ENCODE measurements at places on chromosomes 6 and 20.
A peak's percentile ranks its signal among the peaks of the same experiment; 100 is the strongest.

DNA sequence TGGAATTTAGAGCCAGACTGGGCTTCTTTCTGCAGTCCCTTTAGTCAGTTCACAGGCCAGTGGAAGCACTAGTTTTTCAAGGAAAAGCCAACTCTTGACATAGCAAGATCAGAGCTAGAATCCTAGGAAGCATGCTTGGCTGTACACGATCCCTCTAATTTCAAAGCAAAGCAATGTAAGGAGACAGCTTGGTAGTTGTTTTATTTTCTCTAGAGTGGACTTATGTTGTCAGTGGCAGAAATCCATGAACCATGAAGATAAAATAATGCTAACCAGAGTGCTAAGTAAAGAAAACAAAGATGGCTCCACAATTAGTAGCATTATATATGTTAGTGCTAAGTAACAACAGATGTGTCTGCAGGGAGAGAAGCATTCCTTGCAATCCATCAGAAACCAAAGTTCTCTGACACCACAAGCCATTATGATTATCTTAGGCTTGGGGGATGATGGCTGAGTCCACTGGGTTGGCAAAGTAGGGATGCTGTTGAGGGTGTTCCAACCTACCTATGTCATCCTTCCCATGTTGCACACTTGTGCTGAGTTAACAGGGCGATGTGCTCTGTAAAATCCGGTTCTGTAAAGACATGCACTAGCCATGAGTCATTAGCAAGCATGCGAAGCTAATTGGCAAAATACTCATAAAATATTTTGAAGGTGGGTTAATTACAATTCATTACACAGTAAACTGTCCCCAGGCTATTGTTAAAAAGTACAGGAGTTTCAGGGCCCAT, 115.2 kb downstream of the BMP2 start:
- no peak overlapping the region for H3K4me3 ChIP-seq
- no peak for DNase-seq
- no peaks in the 10 kb centered on the region for H3K36me3 ChIP-seq
- no peaks in the 10 kb centered on the region for H3K4me1 ChIP-seq
- H3K27ac ChIP-seq: no peak overlapping the region
- no peaks in the 10 kb centered on the region for H3K27me3 ChIP-seq

GRCh38 chr20:41137614-41138474, 501 bp downstream of the PLCG1 start:
- peak overlapping the region; percentile 88 for H3K4me3 ChIP-seq
- peak; percentile 61 for DNase-seq
- peak overlapping the region; percentile 93 for H3K27ac ChIP-seq
- H3K4me1 ChIP-seq: no peaks in the 10 kb centered on the region
- no peaks in the 10 kb centered on the region for H3K27me3 ChIP-seq

DNA sequence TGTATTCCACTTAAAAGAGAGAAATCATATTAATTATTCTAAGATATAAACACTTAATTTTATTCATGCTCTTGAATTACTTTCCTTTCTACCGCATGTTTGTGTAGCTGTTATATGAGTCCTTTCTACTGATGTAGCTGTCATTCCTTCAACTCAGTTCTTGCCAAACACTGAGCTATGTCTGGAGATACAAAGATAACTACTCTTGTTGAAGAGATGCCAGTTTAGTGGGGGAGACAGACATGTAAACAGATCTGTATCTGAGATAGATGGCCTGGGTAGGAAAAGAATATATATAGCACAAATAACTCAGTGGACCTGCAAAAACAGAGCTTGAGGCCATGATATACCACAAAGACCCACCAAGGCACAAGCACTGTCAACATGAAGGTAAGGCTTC, 157.3 kb downstream of the BTBD9 start:
- no peaks in the 10 kb centered on the region for H3K27me3 ChIP-seq
- H3K4me3 ChIP-seq: no peak overlapping the region
- no peak overlapping the region for H3K27ac ChIP-seq

- no peak overlapping the region for H3K4me3 ChIP-seq
- H3K4me1 ChIP-seq: no peaks in the 10 kb centered on the region
- H3K27me3 ChIP-seq: no peaks in the 10 kb centered on the region
- H3K36me3 ChIP-seq: no peaks in the 10 kb centered on the region
- DNase-seq: no peak
Observed at GRCh38 chr6:145763742-145764141, 28.4 kb upstream of the EPM2A start.

DNA sequence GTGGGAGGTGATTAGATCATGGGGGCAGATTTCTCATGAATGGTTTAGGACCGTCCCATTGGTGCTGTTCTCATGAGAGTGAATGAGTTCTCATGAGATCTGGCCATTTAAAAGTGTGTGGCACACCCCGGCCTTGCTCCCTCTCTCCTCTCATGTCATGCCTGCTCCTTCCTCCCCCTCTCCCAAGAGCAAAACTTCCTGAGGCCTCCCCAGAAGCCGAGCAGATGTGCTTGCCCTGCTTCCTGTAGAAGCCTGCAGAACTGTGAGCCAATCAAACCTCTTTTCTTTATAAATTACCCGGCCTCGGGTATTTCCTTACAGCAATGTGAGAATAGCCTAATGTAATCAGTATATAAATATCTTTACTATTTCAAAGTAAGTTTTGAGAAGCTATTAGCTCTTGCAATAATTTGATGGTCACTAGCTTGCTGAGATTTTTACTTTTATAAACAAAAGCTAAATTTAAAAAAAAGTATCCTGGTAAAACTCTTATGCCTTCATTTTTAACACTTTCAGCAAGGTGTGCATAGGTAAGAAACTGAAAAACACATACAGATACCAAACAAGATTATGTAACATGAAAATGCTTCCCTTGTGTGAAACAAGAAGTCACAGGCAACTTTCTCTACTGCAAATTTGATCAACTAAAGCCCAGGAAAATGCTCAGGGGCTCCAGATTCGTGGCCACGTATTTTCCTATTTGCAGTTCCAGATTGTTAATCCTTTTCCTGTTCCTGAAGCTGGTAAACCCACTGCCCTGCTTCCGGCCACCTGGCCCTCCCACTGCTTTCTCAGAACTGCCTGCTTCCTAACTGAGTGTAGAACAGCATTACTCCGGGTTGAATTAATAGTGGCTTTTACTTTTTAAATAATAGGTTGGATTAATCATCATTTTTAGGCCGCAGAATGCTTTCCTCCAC, 395.1 kb upstream of the CNR1 start:
- H3K4me1 ChIP-seq: no peaks in the 10 kb centered on the region
- no peak overlapping the region for H3K27ac ChIP-seq

- H3K4me3 ChIP-seq: no peak overlapping the region
- no peak overlapping the region for H3K27ac ChIP-seq
- H3K27me3 ChIP-seq: no peaks in the 10 kb centered on the region
Observed at GRCh38 chr6:108851756-108852155, 3.5 kb downstream of the ARMC2 start.

- no peak overlapping the region for H3K4me3 ChIP-seq
- no peaks in the 10 kb centered on the region for H3K4me1 ChIP-seq
- H3K27ac ChIP-seq: no peak overlapping the region
- no peaks in the 10 kb centered on the region for H3K27me3 ChIP-seq
Observed at GRCh38 chr6:33828764-33829731, 25.2 kb upstream of the MLN start.

- H3K27ac ChIP-seq: no peak overlapping the region
- no peak for DNase-seq
- no peaks in the 10 kb centered on the region for H3K27me3 ChIP-seq
- no peaks in the 10 kb centered on the region for H3K36me3 ChIP-seq
Observed at GRCh38 chr20:43958626-43959025, 44.0 kb downstream of the TOX2 start.

DNA sequence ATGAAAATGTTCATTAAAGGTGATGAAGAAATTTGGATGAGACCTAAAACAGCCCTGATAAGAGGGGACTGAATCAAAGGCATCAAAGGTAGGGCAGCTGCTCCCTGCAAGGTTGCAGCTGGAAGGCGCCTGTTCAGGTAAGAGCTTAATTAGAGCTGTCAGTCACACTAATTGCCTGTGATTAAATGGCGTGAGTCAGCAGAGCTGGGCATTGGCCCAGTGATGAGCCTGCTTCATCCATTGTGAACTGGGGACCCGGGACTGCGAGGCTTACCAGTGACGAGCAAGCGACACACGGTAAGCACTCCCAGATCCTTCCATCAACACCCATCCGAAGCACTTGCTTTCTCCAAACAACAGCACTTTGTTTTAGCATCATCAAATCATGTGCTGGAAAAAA, 621.5 kb upstream of the CDH4 start:
- no peaks in the 10 kb centered on the region for H3K4me1 ChIP-seq
- no peaks in the 10 kb centered on the region for H3K27me3 ChIP-seq
- H3K4me3 ChIP-seq: no peak overlapping the region
- DNase-seq: no peak

- no peak for DNase-seq
- no peak overlapping the region for H3K27ac ChIP-seq
- H3K36me3 ChIP-seq: no peaks in the 10 kb centered on the region
- H3K4me1 ChIP-seq: no peaks in the 10 kb centered on the region
- no peak overlapping the region for H3K4me3 ChIP-seq
Observed at GRCh38 chr20:24149881-24150307, 161.3 kb upstream of the GGTLC1 start.

GRCh38 chr20:12535770-12536169, 473.0 kb upstream of the SPTLC3 start:
- no peak overlapping the region for H3K27ac ChIP-seq
- H3K36me3 ChIP-seq: no peaks in the 10 kb centered on the region
- H3K4me3 ChIP-seq: no peak overlapping the region
- H3K4me1 ChIP-seq: no peaks in the 10 kb centered on the region
- DNase-seq: no peak

DNA sequence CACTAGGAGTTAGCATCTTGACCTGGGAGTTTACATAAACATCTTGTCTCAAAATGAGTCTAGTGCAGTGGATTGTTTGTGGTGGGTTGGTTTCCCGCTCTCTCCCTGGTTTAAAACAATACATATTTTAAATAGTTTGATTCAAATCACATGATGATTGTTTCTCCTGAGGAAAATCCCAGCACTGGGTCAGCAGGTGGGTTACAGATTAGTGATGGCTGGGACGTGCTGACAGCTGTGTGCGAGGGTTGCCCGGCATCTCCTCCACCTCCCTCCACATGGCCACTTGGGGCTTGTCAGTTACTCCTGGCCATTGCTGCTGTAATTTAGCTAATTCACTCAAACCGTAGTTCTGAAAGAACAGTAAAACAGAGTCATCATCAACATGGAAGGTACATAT, 306.4 kb upstream of the CITED2 start:
- no peak overlapping the region for H3K27ac ChIP-seq
- H3K4me1 ChIP-seq: peaks cover 6% of the 10 kb centered on the region
- no peak for DNase-seq
- H3K36me3 ChIP-seq: no peaks in the 10 kb centered on the region
- no peaks in the 10 kb centered on the region for H3K27me3 ChIP-seq
- no peak overlapping the region for H3K4me3 ChIP-seq

DNA sequence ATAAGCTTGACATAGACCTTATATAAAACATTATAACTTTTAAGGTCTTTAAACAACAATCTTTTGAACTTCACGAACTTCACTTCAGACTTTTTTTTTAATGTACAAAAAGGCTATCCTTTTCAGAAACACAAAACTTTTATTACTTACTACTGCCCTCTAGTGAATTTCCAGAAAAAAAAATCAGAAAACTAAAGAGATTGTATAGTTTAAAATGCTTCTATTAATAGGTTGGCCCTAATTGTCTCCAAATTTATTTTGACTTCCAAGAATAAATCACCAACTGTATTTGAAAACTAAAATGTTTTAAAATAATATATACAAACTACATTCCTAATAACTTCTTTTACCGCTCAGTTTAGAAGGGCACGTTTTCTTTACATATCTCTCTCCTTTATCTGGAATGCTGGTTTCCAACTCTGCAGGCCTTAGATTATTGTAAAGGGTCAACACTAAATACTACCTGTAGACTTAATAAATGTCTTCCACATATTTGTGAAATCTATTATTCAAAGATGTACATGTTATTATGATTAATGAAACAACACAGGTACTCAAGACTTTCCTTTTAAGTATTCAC, 66.8 kb downstream of the LMBRD1 start:
- no peaks in the 10 kb centered on the region for H3K27me3 ChIP-seq
- no peak overlapping the region for H3K27ac ChIP-seq
- H3K4me1 ChIP-seq: no peaks in the 10 kb centered on the region
- H3K36me3 ChIP-seq: no peaks in the 10 kb centered on the region

DNA sequence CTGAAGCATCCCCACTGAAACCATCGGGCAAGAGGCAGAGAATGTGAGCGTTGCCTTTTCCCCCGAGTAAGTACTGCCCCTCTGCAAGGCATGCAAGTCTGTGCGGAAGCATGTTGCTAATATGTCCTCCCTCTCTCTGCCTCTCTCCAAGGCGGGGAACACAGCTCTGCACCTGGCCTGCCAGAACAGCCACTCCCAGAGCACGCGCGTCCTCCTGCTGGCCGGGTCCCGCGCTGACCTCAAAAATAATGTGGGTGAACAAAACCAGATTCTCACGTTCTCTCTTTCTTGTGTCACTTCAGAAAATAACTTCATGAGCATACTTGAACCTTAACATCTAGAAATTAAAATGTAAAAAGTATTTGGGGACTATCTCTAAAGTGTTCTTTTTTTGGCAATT, 26.4 kb downstream of the LYRM2 start:
- H3K36me3 ChIP-seq: no peaks in the 10 kb centered on the region
- H3K4me3 ChIP-seq: no peak overlapping the region
- H3K27me3 ChIP-seq: no peaks in the 10 kb centered on the region
- DNase-seq: no peak
- no peaks in the 10 kb centered on the region for H3K4me1 ChIP-seq

GRCh38 chr6:82874867-82875266, 190.8 kb downstream of the UBE3D start:
- H3K27me3 ChIP-seq: no peaks in the 10 kb centered on the region
- no peaks in the 10 kb centered on the region for H3K4me1 ChIP-seq
- no peak overlapping the region for H3K27ac ChIP-seq
- H3K36me3 ChIP-seq: no peaks in the 10 kb centered on the region
- no peak for DNase-seq
- no peak overlapping the region for H3K4me3 ChIP-seq

DNA sequence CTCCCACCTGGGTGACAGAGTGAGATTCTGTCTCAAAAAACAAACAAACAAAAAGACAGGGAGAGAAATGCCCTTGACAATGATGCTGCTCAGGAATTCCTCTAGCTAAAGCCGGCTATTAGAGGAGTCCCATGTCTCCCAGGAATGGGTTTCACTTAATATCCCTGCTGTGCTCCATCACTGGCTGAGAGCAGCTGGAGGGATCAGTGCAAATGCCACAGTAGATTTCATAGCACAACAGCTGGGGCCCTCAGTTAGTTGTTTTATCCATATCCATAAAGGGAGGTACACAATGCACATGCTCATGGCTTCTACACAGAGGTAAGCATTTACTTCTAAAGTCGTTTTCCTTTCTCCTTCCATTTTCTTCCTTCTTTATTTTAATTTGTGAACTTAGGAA, 742.0 kb upstream of the POU3F2 start:
- H3K27ac ChIP-seq: no peak overlapping the region
- H3K4me3 ChIP-seq: no peak overlapping the region
- H3K27me3 ChIP-seq: no peaks in the 10 kb centered on the region
- no peak for DNase-seq
- no peaks in the 10 kb centered on the region for H3K36me3 ChIP-seq

DNA sequence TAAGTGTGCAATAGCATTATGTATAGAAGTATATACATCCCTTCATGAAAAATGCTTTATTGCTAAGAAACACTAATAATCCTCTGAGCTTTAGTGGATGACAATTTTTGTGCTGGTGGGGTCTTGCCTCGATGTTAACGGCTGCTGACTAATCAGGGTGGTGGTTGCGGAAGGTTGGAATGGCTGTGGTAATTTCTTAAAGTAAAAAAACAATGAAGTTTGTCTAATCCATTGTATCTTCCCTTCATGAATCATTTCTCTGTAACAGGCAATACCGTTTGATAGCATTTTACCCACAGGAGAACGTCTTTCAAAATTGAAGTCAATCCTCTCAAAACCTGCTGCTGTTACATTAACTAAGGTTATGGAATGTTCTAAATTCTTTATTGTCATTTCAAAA, 816.5 kb upstream of the GJE1 start:
- no peaks in the 10 kb centered on the region for H3K36me3 ChIP-seq
- no peak overlapping the region for H3K27ac ChIP-seq
- H3K4me1 ChIP-seq: no peaks in the 10 kb centered on the region
- no peaks in the 10 kb centered on the region for H3K27me3 ChIP-seq
- no peak for DNase-seq

All from pancreas (tissue), 10 donors.